Stimulated activated CD8-positive, alpha-beta memory T cell treated with anti-CD3 and anti-CD28 coated beads, Interleukin-2, amount 100 ng/mL, for 48 hours (primary cell): ENCODE measurements at places on chromosomes 3 and 15.

DNA sequence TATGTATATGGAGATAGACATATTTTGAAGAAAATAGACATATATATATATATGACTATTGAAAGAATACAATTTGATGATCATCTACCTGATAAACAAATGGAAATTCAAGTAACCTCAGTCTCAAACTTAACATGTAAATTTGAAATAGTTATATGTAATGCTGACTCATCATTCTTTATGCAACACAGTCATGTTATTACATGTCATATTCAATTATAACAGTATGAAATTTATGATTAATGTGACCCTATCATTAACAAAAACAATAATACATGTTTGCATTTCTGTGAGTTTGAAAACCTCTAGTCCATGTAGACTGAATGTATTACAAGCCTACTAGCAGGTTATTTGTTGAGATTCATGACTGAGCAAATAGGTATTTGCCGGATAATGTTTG is 204.1 kb downstream of the CADM2 start:
- DNase-seq = no peak

DNA sequence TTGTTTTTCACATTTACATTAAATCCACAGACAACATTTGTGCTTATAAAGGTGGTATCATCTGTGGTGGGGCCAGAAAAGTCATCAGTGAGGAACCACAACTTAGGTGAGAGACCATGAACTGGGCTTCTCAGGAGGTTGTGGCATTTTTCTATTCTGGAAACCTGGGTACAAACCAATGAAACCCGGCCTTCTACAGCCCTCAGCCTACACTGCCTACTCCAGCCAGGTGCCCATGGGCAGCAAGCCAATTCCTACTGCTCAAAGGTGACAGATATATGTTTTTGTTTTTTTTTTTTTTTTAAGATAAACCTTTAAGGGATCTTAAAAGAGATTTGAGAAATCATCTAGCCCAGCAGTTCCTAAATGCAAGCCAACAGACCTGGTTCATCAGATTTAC is 20.3 kb downstream of the SPG21 start:
- no peak for DNase-seq

DNA sequence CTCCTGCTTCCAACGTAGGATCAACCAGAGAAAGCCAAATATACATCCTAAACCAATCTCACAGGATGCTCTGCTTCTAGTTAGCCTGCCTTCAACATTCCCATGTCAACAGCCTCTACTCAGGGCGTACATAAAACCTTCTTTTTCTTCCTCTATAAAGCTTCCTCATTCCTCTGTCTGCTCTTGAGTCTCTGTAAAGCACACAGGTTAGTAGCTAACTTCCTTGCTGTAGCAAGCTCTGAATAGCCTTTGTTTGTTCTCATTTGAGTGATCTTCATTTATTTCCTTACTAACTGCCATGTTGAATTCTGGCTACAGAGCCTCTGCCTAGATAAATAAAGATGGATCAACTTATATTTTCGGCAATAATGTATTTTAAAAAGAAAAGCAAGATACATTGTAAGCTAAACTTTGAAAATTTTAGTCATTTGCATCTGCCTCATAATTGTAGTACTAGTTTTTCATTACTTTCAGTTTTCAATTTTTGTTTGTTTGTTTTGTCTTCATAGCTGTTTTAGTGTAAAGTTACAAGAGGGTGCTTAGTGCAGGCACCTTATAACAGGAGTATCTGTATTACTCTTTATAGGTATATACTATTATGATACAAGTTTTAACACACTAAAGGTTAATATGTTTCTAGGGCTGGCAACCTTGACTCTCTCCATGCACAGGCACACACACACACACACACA is 498.2 kb downstream of the PYDC2 start:
- DNase-seq = no peak

- no peak for DNase-seq
These were observed 342 bp downstream of the TGM5 start for GRCh38 chr15:43266386-43266785.

DNA sequence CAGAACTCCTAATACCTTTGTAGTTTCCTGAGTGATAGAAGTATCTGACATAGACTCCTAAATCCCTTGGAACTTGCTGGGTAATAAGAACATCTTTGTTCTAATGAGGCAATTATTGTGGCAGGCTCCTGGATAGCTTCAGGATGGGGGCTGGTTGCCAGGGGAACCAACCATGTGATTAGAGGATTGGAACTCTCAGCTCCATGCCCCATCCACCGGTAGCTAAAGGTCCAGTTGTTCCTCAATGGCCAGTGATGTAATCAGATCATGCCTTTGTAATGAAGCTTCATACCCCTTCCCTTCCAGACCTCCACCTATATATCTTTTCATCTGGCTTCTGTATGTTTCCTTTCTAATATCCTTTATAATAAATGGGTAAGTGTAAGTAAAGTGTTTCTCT is 221.2 kb upstream of the ALCAM start:
- DNase-seq = no peak

DNA sequence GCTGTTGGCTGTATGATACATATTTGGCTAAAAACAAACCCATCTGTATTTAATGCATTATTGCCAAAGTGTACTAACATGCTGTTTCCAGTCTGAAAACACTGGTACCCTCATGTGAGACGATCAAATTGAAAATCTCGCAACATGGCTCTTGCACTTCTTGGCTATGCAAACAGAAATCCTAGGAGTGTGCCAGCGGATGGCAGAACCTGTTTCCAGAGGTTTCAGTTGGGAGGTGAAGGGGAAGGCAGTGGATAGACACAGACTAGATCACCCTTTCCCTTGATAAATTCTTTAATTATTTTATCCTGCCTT is 350.3 kb downstream of the TUSC7 start:
- DNase-seq = no peak

- DNase-seq = no peak
These were observed 46.3 kb downstream of the CEMIP start for GRCh38 chr15:80825361-80826030.

DNA sequence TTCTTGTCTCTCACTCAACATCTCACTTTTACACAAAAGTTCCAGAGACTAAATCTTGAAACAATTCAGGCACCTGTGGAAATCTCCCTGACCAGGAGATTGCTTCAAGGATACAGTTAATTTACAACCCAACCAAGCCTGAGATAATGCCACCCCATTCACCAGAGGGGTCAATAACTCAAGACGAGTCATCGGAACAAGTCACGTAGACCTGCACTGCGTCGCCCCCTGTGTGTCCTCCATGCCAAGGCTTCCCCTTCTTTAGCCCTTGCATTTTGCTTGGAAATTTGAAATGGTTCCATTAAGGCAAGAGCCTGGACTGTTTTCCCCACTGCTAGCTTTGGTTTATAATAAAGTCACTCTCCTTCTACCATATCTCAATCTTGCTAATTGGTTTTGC is 129.0 kb upstream of the NEO1 start:
- DNase-seq = no peak

DNA sequence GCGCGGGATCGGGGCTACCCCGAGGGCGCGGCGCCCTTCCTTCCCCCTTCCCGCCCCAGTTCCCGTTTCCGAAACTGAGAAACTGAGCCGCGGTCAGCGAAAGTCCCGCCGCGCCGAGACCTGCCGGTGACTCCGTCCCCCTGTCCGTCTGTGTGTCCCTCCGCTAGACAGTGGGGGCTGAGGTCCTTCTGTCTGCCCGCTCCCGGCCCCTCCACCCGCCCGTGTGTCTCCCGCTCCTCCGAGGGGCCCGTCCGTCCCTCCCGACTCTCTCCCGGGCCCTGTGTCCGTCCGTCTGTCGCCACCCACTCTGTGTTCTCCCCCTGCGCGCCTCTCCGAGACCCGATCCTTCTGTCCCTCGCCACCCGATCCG is 426 bp downstream of the PRKCD start:
- peak; percentile 12 for DNase-seq

- DNase-seq = no peak
These were observed 310.4 kb downstream of the PLCL2 start for GRCh38 chr3:17195192-17195611.

DNA sequence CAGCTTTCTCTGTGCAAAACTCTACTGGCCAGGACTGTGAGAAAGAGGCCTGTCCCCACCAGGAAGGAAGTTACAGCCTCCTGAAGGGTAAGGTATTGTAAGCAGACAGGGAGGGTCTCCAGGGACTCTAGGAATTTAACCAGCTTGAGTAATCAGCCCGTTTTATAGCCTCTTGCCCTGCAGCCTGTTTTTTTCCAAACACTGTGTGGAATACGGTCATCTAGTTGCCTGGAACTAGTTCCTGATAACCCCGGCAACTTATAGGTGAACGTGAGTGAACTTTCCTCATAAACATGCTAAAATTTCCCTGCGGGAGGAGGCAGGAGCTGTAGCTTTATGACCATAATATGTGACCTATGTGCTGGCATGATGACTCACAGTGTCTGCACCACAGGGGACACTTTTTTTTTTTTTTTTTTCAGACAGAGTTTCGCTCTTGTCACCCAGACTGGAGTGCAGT is 60.1 kb upstream of the DAZL start:
- no peak for DNase-seq

- DNase-seq = no peak
These were observed 89.3 kb downstream of the PLSCR2 start for GRCh38 chr3:146380046-146380445.

- no peak for DNase-seq
These were observed 678.5 kb downstream of the NR2F2 start for GRCh38 chr15:97009031-97009431.

DNA sequence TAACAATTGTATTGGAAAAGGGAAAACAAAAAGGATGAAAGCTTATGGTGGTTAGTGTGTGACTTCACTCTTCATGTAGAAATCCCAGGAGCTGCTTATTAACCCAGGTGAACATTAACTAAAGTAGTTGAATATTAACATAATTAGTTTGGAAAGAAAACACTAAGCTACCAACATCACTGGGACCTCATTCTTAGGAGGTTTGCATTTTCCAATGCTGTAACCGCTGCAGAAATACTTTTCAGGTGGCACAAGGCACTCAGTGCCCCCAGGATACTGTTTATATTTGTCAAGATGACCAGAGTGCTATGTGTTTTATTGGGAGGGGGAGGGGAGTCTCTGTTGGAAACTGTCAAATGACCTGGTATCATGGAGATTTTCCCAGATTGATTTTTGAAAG is 25.9 kb upstream of the VILL start:
- DNase-seq = no peak

DNA sequence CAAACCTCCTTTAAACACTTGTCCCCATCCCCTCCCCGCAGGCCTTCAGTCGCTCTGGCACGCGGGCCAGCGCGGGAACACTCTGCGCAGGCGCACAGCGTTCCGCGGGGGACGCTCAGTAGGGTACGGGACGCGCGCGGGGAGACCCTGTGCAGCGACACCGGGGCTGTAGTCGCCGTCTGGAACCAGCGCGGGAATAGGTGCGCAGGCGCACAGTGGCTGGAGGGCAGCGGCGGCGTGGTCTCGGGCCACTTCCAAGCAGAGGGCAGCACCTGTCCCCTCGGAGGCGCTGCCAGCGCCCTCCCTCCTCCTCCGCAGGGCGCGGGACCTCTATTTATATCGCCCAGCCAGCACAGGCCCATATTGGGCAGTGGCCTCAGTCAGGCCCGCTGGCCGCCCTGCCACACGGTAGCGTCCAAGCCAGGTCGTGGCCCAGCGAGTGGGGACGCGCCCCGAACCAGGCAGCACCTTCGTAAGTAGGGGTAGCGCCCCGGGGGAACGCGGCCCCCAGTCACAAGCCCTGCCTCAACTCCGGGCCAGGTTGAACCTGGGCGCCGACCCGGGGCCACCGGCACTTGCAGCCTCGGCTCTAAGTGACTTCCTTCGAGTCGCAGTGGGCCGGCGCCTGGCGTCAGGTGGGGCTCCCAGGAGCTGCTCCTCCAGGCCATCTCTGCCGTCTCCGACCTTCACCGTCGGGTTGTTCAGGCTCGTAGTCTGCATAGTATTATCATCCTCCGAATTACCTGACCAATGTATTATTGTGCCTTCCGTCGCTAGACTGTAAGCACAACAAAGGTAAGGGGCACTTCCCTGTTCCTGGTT is at the start of gene KBTBD12:
KBTBD12 (plus strand) TSS at position 118 of the 822 bp plus-strand sequence. CDS start 7,830 bp downstream, outside the sequence.
- no peak for DNase-seq

DNA sequence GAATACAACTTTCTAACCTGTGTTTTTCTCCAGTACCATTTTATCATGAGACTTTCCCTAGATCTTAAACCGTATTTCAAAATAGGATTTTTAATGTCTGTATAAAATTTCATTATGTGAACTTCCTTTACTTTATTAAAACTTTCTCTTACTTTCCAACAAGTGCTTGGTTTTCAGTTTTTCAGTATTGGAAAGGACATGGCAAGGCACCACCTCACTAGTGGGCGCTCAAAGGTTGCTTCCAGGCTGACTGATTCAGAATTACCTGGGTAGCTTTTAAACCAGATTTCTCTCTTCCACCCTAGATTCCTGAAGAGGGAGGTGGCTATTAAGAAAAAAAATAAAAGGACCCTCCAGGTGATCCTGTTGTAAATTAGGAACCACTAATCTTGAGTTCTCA is 236.6 kb downstream of the SOX2 start:
- DNase-seq = no peak

GRCh38 chr15:91685436-91685835 is 168.1 kb upstream of the SLCO3A1 start:
- DNase-seq = no peak

- no peak for DNase-seq
These were observed 8.6 kb downstream of the CLEC3B start for GRCh38 chr3:45034612-45035252.

DNA sequence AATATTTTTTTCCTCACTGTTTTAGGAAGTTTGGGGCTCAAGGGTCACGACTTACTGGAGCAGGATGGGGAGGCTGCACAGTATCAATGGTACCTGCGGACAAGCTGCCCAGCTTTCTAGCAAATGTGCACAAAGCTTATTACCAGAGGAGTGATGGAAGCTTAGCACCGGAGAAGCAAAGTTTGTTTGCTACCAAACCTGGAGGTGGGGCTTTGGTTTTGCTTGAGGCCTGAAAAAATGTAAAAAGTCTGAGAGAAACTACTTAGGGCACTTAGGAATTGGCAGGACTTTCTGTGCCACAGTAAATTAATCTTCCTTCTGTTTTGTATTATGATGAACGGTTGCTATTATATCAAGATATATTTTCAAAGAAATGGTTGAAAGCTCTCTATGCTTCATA is 95.1 kb upstream of the FGF7 start:
- no peak for DNase-seq

GRCh38 chr15:68415061-68415460 is 16.9 kb downstream of the ITGA11 start:
- no peak for DNase-seq
